ENCODE measurements at places on chromosomes 13 and 19.

DNA sequence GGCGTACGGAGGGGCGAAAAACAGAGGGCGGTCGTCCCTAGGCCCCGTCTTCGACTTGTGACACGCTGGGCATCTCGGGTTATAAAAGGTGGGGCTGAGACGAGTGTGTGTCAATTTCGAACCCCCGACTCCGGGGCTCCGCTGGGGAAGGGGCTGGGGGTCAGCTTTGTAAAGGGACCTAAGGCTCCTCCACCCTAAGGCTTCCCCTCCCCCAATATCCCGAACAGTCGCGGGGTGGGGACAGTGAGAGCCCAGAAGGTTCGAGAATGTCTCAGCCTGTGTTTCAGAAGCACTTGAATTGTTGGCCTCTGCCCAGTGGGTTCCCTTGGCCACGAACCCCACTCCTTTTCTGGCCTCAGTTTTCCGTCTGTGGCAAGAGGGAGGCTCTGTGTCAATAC, 450 bp downstream of the SELENOW start:
- DNase-seq = no peak

GRCh38 chr19:14167576-14168138, 31.3 kb upstream of the ASF1B start:
- no peak for DNase-seq

GRCh38 chr13:101977475-101977874, 424.4 kb downstream of the FGF14 start:
- DNase-seq = no peak

DNA sequence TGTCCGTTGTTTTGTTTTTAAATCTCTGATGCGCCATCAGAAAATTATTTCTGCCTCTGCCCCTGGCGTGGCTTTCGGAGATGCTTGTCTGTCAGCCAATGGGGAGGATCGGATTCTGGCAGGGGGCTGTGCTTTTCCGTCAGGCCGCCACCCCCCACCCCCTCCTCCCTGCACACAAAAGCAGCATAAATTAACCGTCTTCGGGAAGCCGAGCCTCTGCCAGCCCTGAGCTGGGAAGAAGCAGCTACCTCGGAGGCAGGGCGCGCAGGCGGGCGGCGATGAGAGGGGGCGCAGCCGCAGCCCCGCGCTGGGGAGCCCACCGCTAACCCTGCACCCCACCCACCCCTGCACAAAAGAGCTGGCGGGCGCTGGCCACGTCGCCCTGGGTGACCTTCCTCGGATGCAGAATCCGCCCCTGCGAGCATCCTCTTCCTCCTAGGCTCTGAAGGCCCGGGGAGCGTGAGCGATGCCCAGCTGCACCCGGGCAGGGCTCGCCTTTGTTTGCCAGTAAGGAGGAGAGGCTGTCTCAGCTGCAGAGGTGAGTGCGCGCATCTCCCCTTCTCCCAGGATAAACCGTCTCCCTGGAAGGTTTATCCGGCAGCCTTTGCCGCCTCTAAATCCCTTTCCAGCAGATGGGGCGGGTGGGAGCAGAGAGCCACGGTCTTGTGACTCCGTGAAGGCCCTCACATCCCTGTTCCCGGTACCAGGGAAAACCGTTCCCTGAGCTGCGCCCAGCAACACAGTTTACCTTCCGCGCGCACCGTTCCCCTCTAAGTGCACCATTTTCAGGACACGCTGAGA, at the start of gene ATCAY:
Gene ATCAY, plus strand, starts transcription at position 215 of the 801 bp plus-strand sequence. CDS start 5,083 bp downstream, outside the sequence.
- DNase-seq = no peak

GRCh38 chr19:30351774-30352173, 20.4 kb upstream of the ZNF536 start:
- DNase-seq = no peak

GRCh38 chr19:37593996-37594303, 642 bp downstream of the ZNF571 start:
- no peak for DNase-seq

- no peak for DNase-seq
Observed at GRCh38 chr19:55199620-55200204, 9.6 kb downstream of the PTPRH start.

- DNase-seq = no peak
Observed at GRCh38 chr19:47274891-47275761, 441 bp downstream of the INAFM1 start.

Data from GM18507 (cell line).